WTC11 (cell line): ENCODE measurements at places on chromosomes 7 and 10. TPM values are rescaled to one million over a fixed set of nuclear protein-coding genes. Genes with fewer than 3 reads are reported as not detected.
A peak's percentile ranks its signal among the peaks of the same experiment; 100 is the strongest.

DNA sequence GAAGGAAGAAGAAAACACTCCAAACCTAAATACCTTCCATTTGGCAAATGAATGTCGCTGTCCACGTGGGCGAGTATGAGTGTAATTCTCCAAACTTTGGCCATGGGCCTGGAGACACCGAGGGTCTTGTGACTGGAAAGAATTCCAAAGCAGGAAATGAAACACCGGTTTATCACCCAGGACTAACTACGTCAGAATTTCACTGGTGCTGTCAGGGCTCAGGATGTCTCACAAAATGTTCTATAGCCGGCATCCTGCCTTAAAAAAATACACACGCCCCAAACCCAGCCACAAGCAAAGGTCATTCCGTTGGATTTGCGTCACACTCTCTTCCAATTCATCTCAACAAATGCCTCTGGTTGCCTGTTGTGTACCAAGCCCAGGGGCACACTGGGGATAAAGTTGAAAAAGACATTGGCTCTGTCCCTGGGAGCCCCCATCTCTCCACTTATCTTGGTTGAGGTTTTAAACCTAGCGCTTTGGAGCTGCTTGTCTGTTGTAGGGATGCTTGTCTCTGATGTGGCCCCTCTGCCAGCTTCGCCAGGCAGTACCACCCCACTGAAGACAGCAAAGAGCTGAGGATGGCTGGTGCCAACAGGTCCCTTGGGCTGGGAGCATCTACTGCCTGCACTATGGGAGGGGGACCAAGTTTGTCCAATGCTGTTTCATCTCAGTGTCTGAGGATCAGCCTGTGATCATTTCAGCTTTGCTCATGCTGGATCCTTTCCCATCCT is 31.2 kb downstream of the GSTO2 start:
- no peak for DNase-seq

- DNase-seq = no peak
Observed at GRCh38 chr10:55446441-55447002, 645.5 kb upstream of the PCDH15 start.

DNA sequence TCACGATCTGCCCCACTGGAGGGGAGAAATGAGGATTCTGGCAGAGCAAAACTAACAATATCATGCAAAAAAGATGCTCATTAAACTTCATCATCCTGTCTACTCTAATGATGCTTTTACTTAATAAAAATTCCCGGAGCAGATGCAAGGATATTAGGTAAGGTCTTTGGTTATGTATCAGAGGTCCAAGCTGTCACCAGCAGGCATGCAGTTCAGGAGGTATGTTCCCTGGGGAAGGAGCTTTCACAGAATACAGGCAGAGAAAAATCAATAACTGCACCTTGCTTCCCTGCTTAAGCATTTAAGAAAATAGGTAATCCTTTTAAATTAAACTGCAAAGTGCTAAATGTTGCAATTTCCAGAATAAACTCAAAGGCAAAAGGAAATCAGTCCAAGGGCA is 81.6 kb upstream of the C1QL3 start:
- no peak for DNase-seq

GRCh38 chr7:84100866-84101265 is 93.7 kb downstream of the SEMA3A start:
- no peak for DNase-seq

DNA sequence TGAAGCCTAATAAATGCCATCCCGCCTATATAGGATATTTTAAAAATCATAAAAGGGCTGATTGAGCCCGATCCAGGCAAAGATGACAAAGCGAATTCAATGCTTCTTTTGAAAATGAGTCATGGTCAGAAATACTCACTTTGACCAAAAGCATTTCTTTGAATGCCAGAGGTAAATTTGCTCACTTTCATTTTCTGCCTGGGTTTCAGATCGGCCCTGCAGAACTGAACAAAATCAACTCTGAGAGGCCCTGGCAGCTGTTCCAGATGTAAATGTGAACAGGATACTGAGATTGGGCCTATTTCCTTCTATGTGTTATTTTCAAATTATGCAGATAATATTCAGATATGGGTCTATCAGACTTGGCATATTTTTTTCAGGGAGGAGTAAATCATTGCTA is 114.8 kb upstream of the ARID5B start:
- DNase-seq = no peak

- DNase-seq = peak; percentile 77
Observed at GRCh38 chr10:70540089-70540788, 61.7 kb downstream of the PALD1 start.

DNA sequence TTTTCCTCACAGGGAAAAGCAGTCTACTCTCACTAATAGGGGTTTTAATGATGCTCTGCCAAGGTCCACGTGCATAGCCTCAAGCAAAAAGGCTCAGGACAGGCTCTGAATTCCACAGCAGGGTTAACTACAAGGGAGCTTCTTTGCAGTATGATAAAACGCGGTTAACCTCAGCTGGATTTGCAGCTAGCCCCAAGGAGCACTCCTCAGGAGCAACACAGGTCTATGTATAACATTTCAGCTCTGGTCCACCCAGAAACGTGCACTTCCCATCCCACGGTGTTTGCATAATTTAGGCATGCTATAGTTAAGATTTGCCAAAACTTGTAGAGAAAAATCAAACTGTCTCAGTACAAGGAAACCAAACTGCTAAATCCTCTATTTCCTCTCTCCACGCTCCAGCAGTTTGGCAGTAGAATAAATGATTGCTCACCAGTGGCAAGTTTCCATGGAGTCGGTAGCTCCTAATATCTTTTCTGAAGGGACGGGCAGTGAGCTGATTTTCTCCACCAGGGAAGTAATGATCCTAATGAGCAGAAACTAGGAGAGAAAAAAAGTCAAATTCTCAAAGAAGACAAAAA is 13.1 kb upstream of the ASB4 start:
- no peak for DNase-seq

DNA sequence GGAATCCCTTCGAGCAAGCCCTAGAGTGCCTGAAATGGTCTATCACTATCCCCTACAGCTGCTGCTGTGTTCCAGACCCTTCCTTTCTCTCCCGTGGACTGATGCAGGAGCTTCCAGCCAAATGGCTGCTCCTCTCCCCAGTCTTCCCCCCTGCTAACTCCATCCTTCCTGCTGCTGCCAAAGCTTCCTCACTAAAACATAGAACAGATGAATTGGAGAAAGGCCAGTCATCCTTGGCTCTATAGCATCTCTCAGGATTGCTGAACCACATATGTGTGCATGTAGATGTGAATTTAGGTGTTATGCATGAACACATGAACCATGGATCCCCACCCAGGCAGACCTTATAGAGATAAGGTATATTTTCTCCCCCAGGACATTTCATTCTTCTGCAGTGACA is 60.7 kb downstream of the GPR26 start:
- no peak for DNase-seq

DNA sequence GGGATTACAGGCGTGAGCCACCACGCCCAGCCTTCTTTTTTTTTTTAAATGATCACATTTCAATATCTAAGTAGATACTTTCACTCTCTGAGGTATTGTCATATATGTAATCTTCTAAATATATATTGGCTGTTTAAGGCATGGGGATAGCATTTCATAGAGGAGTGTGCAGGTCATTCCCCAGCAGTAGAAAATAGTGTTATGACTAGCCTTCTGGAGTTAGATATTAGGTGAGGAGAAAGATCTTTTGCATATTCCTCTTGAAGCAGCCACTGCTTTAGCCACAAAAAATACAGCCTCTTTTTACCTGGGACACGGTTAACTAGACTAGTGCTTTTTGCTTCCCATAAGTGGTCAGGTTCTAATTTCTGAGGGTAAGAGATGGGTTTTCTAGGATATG is 28.9 kb downstream of the ADD3 start:
- DNase-seq = no peak

GRCh38 chr10:124032971-124033886 is 60.2 kb downstream of the CHST15 start:
- no peak for DNase-seq

- peak; percentile 25 for DNase-seq
Observed at GRCh38 chr10:13758312-13758711, 171.5 kb downstream of the PRPF18 start.

DNA sequence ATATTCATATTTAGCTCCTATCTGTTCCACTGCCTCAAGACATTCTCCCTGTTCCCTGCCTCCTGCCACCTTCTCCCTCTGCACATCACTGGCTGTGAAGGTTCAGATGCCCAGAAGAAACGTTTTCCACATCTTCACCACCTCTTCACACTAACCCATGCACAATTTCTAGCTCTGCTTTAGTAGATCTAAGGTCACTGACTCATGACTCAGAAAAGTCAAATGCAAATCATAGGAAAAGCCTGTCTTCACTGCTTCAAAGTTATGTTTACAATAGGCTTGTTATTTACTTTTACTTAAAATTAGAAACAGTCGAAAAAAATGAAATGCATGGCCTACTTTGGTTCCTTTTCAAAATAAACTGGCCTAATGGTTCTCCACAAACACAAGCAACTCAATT is 2.5 kb downstream of the SCRN1 start:
- no peak for DNase-seq

GRCh38 chr10:84907461-84908009 is 579.1 kb downstream of the CCSER2 start:
- DNase-seq = no peak

DNA sequence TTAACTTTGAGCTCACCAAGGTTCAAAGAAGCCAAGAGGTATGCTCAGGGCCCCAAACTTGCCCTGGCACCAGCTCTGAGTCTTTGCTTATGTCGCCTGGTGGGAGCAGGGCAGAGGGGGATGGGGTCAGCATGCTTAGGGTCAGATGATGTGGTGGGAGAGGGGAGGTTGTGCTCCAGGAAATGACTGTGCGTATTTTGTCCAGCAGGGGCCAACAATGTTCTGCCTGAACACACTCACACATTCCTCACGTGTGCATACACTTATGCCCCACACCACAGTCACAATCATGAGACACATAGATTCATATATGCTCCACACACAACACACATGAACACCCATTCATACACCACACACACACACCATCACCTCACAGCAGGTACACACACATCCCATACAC is 4.4 kb upstream of the RAMP3 start:
- DNase-seq = no peak

- DNase-seq = no peak
Observed at GRCh38 chr7:108408296-108408991, 47.8 kb downstream of the NRCAM start.

GRCh38 chr10:6770846-6771245 is 190.8 kb upstream of the PRKCQ start:
- no peak for DNase-seq

- no peak for DNase-seq
Observed at GRCh38 chr10:115829521-115830205, 443.3 kb downstream of the GFRA1 start.

DNA sequence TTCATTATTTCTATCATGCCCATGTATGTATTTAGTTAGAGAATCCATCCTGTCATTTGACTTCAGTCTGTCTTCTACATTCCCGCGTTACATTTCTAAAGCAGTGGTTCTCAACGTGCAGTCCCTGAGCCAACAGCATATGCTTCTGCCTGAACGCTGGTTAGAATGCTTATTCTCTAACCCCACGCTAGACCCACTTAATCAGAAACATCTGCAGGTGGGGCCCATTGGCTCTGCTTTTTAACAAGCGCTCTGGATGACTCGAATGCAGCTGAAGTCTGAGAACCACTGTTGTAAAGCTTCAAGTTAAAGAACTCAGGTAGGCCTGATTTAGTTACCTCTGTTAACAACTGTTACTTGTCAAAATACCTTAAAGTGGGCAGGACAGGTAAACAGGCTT is 38.2 kb downstream of the NEUROD6 start:
- no peak for DNase-seq

Gene FGF8
- total RNA-seq = 14.0 to 28.9 TPM (median 16.4 TPM) in 3 replicates

Gene SEMA3E
- total RNA-seq = 0.76 to 2.5 TPM (median 1.5 TPM) in 3 replicates

Gene COBL
- total RNA-seq = 36.5 to 49.8 TPM (median 48.1 TPM) in 3 replicates

Gene SPDYE16
- not detected in 3 replicates for total RNA-seq

Gene EN2
- not detected in 3 replicates for total RNA-seq

Gene TMEM243
- 24.2 to 29.0 TPM (median 25.9 TPM) in 3 replicates for total RNA-seq

Gene FAM131B
- 24.0 to 26.3 TPM (median 25.3 TPM) in 3 replicates for total RNA-seq

Gene RNF32
- total RNA-seq = 0.55 to 1.3 TPM (median 0.61 TPM) in 3 replicates

Gene PNLIPRP2
- total RNA-seq = 0.28 to 0.76 TPM (median 0.57 TPM) in 3 replicates

Gene ATOH7
- total RNA-seq = 0.30 to 0.44 TPM (median 0.31 TPM) in 3 replicates

Gene CADPS2
- 10.2 to 12.2 TPM (median 11.5 TPM) in 3 replicates for total RNA-seq

Gene GNGT1
- 0.63 to 1.3 TPM (median 1.2 TPM) in 3 replicates for total RNA-seq
